ENCODE measurements at places on chromosomes 1 and 21.
A peak's percentile ranks its signal among the peaks of the same experiment; 100 is the strongest.

DNA sequence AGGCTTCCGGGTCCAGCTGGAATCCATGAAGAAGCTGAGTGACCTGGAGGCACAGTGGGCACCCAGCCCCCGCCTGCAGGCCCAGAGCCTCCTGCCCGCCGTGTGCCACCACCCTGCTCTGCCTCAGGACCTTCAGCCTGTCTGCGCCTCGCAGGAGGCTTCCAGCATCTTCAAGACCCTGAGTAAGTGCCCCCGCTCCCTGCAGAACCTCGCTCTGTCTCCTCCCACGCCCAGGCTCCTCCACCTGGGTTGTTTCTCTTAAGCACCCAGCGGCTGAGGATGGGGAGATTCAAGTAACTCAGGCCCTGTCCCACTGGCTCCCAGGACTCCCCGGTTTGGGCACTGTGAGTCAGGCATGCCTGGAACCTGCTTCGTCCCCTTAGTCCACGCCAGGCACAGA, 1.5 kb downstream of the GUCA2B start:
- DNase-seq, result no peak

DNA sequence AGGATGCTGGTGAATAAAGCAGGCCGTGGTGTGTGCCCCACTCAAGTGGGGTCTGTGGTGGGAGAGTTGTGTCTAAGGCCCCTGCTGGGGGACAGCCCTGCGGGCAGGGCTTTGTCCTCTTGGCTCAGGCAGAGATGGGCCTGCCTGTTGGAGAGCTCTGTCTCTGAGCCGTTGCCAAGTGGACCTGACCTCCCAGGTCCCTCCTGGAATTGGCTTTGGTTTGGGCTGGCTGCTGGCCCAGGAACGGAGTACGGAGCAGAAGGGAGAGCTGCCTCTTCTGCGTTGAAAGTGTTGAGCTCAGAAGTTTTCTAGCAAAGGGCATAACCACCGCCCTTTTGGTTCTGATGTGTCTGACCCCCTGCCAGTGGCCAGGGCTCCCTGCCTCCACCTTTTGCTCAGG, 153.9 kb downstream of the PEX14 start:
- no peak for DNase-seq

DNA sequence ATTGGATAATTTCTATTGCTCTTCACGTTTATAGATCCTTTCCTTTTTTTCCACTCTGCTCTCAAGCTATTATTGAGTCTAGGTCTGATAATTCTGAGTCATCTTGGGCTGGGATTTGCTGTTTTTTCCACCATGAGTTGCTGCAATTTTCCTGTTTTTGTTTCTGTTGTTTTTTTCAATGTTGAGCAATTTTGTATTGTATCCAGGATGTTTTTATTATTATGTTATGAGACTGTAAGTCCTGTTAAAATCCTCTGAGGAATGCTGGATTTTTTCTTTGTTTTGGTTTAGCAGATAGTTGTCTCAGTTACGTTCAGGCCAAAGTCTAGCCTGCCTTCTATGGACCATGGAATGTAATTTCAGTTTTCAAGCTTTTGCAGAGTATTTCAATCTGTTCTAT, 13.0 kb upstream of the SLC35A3 start:
- DNase-seq, result no peak

GRCh38 chr1:207316141-207316540, 5.3 kb upstream of the CD55 start:
- DNase-seq, result no peak

DNA sequence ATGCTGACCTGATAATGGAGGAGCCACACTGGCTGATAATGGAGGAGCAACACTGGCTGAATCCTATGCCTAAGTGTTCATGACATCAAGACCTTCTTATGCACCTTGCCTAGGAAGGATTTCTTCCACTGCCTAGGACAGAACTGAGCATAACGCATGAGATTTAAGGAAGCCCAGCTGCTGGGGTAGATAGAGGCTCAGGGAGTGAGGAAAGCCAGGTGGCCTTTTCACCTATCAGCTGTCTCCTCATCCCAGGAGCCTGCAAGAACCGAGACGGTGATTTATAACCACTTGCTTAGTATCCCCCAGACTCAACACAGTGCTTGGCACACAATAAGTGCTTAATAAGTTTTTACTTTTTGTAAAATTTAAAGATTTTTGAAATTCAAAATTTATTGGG, 7.4 kb upstream of the CTBS start:
- no peak for DNase-seq

- no peak for DNase-seq
These were observed 246.1 kb downstream of the FMN2 start for GRCh38 chr1:240337781-240338180.

DNA sequence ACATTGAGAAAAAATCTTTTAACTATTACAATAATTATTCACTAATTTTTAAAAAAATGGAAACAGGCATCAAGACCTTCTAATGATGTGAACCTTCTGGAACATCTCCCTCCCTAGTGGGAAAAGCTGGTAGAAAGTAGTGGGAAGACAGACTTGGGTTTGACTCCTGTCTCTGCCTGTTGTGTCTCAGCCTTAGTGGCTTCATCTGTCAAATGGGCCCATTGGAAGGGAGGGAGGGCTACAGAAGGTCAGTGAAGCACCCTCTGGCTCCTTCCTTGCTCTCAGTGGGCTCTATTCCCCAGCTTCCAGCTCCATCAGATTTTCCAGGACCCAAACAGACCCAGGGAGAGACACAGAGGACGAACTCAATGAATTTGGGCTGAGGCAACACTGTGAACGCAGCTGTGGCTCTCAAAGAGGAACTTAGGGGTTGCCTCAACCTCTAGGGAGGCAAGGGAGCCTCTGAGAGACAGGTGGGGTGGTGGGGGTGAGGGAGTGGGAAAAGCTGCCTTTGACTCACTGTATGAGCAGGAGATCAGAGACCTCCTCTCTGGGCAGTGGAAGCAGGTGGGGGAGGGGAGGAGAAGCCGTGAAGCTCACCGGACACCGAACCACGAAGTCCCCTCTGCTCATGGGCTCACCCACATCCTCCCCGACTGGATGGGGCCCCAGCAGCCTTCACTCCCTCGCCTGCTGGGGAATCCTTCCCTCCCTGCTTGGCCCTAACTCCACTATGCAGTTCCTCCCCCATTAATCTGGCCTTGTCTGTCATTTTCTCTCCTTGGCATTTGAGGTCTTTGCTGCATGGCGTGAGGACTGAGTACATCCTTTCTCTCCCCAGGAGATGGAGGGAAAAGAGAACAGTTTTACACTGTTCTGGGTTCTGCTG, 4.5 kb downstream of the CNR2 start:
- no peak for DNase-seq

- DNase-seq, result no peak
These were observed 164.6 kb downstream of the RASAL2 start for GRCh38 chr1:178258536-178258935.

DNA sequence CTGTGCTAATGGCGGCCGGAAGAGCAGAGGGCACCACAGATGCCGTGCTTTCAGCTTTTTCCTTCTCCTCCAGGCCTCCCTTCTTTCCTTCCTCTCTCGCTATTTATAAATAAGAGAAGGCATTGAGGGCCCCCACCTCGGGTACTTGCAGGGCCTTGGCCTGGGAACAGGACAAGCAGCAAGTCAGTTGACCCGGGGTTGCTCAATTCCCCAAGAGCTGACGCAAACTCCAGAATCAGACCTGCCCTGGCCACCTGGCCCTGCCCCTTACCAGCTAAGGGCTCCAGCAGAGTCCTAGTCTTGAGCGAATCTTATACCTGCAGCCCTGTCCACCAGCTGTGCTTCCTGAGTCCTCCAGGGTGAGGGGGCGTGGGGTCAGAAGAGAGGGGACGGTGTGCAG, 13.5 kb downstream of the TNFRSF1B start:
- DNase-seq, result no peak

GRCh38 chr1:93345633-93346420, at the start of gene DR1:
TSS of gene DR1 (plus strand) at chr1:93345907. CDS start at chr1:93346646, 739 bp downstream.
- DNase-seq, result peak; percentile 93

GRCh38 chr21:32909393-32909792, 116.3 kb upstream of the OLIG2 start:
- no peak for DNase-seq

GRCh38 chr1:70465911-70466310, 54.8 kb downstream of the CTH start:
- DNase-seq, result no peak

GRCh38 chr1:167631936-167632614, 2.0 kb downstream of the RCSD1 start:
- no peak for DNase-seq

DNA sequence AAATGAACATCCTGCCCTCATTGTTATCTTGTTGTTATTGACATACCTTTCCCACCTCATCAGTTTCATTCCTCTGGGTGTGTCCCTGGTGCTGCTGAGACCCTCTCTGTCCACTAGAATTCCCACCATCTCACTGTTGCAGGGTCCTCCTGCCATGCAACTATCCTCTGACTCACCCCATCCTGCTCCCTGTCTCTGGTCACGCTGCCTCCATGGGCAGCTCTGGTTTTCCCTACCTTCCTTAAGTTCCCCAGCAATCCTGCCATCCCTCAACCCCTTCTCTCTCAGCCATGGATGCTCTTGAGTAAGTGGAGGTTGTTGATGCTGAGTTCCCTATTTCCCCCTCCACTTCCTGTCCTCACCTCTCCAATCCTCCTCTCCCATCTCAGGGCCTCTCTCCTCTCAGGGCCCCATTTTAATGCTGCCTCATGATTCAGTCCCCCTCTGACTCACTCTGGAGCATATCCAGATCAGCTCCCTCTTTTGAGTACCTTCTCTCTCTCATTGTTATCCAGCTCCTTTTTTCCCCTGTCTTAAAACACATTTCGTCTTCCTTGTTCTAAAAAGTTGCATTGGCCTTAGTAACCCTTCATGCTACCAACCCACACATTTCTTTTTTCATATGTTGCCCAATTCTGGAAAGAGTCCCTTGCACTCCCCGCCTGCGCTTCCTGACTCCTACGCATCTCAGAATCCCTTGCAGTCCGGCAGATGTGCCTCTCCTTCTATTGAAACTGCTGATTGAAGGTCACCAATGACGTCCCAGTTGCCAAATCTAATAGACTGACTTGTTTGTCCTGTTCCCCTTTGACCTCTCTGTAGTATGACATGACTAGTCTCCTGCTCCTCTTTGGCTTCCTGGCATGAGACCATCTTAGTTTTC, 92.0 kb downstream of the CNIH3 start:
- no peak for DNase-seq

Measured in neural crest cell (in vitro differentiated cells).